HCT116 (cell line): ENCODE measurements at places on chromosomes 1 and 21. TPM values are rescaled to one million over a fixed set of nuclear protein-coding genes. Genes with fewer than 3 reads are reported as not detected.

GRCh38 chr1:198672124-198672523 is 33.3 kb downstream of the PTPRC start:
- 0 out of 2 replicates have a peak, but pooled peaks cover 3% of the 10 kb centered on the region for H3K4me1 ChIP-seq
- H3K27me3 ChIP-seq: no peaks in the 10 kb centered on the region
- H3K4me3 ChIP-seq: no peak overlapping the region
- H3K36me3 ChIP-seq: no peaks in the 10 kb centered on the region

Gene TRIM58
- not detected for total RNA-seq

- DNase-seq: no peak
- no peaks in the 10 kb centered on the region for H3K27me3 ChIP-seq
- no peaks in the 10 kb centered on the region for H3K36me3 ChIP-seq
- H3K4me3 ChIP-seq: no peak overlapping the region
- H3K27ac ChIP-seq: no peak overlapping the region
- no peaks in the 10 kb centered on the region for H3K4me1 ChIP-seq
Measured at GRCh38 chr1:174550296-174550695, 102.5 kb downstream of the GPR52 start.

Gene SLC30A10
- total RNA-seq: 0.15 TPM

DNA sequence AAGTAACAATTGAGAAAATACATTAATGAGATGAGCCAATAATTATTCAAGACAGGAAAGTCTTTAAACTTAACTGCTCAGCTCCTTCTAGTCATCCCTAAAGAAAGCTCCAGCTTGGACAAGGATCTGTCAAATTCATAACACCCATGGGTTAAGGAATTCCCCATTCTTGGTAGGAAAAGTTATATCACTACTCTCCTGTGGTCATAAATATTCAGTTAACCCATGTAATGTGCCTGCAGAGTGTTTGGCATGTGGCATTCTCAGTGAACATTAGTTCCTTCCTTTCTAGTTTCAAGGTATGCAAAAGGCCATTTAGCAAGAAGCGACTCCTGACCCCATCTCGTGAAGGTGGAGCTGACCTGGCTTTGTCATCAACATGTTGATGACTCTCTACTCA is 76.7 kb upstream of the VCAM1 start:
- H3K4me1 ChIP-seq: no peaks in the 10 kb centered on the region
- no peak for DNase-seq
- no peak overlapping the region for H3K4me3 ChIP-seq
- no peak overlapping the region for H3K27ac ChIP-seq
- H3K27me3 ChIP-seq: no peaks in the 10 kb centered on the region

Gene AMY1A
- total RNA-seq: not detected

Gene KRTAP19-1
- not detected for total RNA-seq

DNA sequence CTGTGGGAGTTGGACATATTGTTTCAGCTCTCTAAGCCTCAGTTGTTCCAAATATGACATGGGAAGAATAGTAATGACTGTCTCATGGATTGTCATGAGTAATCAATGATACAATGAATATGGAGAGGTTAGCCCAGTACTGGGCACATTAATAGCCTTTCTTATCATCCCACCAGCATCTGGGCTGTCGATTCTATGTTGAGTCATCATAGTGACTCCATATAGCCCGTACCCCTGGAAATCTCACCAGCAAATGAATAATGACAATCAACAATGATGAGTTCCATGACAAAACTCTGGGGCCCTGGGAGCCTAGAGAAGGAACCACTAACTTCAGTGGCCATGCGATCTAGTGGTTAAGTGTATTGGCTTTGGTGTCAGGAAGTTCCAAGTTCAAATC is 39.7 kb upstream of the GJB5 start:
- no peak overlapping the region for H3K4me3 ChIP-seq
- H3K4me1 ChIP-seq: 0 out of 2 replicates have a peak, but pooled peaks cover 4% of the 10 kb centered on the region
- DNase-seq: no peak

Gene SLC44A5
- total RNA-seq: 2.4 TPM

GRCh38 chr1:244945109-244945671 is 80.8 kb upstream of the HNRNPU start:
- H3K27me3 ChIP-seq: no peaks in the 10 kb centered on the region
- no peaks in the 10 kb centered on the region for H3K4me1 ChIP-seq
- H3K4me3 ChIP-seq: no peak overlapping the region
- no peak for DNase-seq
- no peak overlapping the region for H3K27ac ChIP-seq

DNA sequence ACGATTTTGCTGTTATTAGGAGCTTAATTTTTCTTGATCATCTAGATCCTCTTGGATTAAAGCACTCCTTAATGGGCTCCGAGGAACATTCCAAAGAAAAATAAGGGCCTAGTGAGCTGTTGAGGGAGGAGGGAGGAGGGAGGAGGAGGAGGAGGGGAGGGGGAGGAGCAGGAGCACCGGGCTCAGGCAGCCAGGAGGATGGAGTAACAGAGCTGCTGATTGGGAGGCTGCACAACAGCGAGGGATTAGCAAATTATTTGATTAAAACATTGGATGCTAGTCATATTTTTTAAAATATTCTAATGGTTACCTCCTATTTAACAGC is 302.1 kb upstream of the RRP15 start:
- no peaks in the 10 kb centered on the region for H3K36me3 ChIP-seq
- no peak for DNase-seq
- H3K4me1 ChIP-seq: no peaks in the 10 kb centered on the region
- H3K27me3 ChIP-seq: no peaks in the 10 kb centered on the region

GRCh38 chr1:230759369-230760065 is 12.3 kb downstream of the CAPN9 start:
- H3K36me3 ChIP-seq: no peaks in the 10 kb centered on the region
- no peak overlapping the region for H3K27ac ChIP-seq
- H3K4me1 ChIP-seq: peaks cover 3% of the 10 kb centered on the region; the same call in 1 of the 2 replicates
- no peak for DNase-seq
- H3K4me3 ChIP-seq: no peak overlapping the region

Gene CRYAA
- not detected for total RNA-seq

GRCh38 chr1:112938210-112938609 is 17.8 kb downstream of the SLC16A1 start:
- no peak overlapping the region for H3K4me3 ChIP-seq
- DNase-seq: no peak
- no peaks in the 10 kb centered on the region for H3K27me3 ChIP-seq
- peaks cover 26% of the 10 kb centered on the region for H3K4me1 ChIP-seq
- H3K36me3 ChIP-seq: no peaks in the 10 kb centered on the region

DNA sequence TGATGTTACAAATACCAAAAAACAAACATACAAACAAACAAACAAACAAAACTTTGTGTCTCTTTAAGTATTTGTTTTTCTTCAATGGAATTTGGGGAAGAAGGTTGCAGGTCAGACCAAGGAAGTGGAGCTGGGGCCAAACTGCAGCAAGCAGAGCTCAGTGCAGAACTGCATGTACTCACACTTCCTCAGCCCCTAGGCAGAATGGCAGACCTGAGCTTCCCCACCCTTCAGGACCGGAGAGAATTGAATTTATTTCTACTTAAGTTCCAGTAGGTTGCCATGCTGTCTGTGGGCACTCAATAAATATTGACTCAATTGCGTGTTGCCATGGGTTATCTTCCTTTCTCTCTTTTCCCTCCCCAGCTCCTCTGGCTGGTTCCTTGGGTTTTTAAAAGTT is 173.6 kb downstream of the PTGER3 start:
- no peaks in the 10 kb centered on the region for H3K4me1 ChIP-seq
- no peak for DNase-seq
- no peaks in the 10 kb centered on the region for H3K27me3 ChIP-seq
- no peak overlapping the region for H3K4me3 ChIP-seq

DNA sequence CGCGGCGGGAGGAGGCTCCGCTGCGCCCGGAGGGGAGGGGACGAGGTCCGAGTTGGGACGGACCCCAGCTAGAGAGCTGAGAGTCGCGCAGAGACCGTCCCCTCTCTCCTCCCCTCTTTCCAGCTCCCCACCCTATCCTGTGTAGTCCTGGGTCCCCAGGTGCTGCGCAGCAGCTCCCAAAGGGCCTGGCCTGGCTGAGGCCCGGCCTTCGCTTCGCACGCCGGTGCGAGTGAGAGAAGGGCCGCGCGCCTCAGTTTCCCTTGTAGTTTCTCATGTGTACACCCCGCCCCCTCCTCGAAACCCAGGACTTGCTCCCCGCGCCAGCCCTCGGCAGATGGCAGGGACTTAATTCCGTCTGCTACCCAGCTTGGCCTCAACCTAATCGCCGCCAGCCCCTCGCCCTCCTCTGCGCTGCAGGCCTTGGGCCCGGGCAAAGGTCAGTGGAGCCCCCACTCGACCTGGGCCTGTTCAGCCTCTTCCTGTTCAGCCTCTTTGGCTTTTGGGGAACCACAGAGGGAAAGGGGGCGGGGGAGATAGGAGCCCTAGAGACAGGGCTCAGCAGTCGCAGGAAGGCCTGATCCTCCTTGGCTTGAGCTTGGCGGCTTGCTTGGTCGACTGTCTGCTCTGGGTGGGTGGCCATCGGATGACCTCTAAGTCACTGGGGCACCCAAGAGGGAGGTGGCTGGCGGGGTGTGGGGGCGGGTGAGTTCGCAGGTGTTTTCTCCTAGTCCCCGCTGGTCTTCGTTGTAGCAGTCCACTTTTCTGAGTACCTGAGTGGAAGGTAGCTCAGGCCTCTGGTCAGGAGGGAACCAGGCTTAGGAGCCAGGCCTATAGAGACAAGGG is 1.0 kb downstream of the ZNF687 start:
- H3K4me3 ChIP-seq: peak overlapping the region; percentile 59
- DNase-seq: no peak
- H3K36me3 ChIP-seq: peaks cover 8% of the 10 kb centered on the region
- no peaks in the 10 kb centered on the region for H3K27me3 ChIP-seq

GRCh38 chr1:32400876-32401631 is 6.8 kb upstream of the BSDC1 start:
- DNase-seq: peak; percentile 66
- H3K27me3 ChIP-seq: no peaks in the 10 kb centered on the region
- H3K36me3 ChIP-seq: no peaks in the 10 kb centered on the region
- H3K27ac ChIP-seq: peak overlapping the region; percentile 37; the same call in 1 of the 2 replicates
- H3K4me3 ChIP-seq: no peak overlapping the region
- 0 out of 2 replicates have a peak, but pooled peaks cover 3% of the 10 kb centered on the region for H3K4me1 ChIP-seq
